Endothelial cell (in vitro differentiated cells): ENCODE measurements at places on chromosomes 3 and 15.

DNA sequence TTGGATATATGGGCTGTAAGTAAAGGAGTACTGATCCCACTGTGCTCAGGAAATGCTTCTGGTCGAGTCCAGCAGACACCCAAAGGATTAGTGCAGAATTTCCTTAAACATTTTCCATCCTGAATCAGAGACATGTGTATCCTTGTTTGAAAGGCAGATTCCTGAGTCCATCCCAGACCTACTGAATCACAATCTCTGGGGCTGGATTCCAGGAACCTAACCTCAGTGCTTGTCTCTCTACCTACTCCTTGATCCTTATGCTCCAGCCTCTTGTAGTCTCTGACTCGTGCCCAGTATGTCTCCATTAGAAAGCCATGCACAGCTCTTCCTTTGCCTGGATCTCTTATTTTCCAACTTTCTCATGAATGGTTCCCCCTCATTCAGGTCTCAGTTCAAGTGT lies 585.8 kb downstream of the NLGN1 start:
- no peaks in the 10 kb centered on the region for H3K27me3 ChIP-seq
- no peak for DNase-seq
- H3K4me1 ChIP-seq, result no peaks in the 10 kb centered on the region
- H3K27ac ChIP-seq, result no peak overlapping the region
- H3K4me3 ChIP-seq, result no peak overlapping the region
- H3K36me3 ChIP-seq, result no peaks in the 10 kb centered on the region

DNA sequence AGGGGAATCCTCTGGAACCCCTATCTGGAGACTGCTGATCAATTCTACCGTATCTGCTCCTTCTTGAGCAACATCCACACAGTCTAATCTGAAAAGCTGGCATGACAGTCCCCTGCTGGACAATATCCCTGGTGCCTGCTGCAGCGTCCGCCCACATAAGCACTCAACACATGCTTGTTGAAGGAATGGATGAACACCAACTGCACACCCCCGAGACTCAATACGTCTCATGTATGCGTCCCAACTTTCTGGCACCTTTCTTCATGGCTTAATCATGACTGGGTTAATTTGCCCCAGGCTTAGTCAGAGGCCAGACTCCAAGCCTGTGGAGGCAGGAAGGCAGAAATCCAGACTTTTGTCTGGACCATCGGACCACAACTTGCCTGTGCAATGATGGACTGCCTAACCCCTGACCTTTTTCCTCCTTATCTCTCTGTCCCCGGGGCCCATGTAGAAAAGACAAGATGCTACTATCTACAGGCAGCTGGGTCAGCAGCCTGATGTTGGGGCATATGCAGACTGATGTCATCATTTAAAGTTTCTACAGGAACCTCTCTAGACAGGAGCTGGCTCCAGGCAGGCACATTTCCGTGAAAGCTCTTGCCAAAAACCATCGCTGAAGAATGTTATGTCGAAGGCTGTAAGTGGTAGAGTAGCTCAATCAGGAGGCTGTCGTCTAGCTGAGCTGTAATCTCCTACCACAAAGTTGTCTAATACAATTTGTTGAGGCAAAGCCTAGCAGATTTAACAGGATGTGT lies 114.1 kb upstream of the TPM1 start:
- H3K36me3 ChIP-seq, result no peaks in the 10 kb centered on the region
- peaks cover 1% of the 10 kb centered on the region for H3K27me3 ChIP-seq
- H3K4me1 ChIP-seq, result peaks cover 5% of the 10 kb centered on the region
- no peak for DNase-seq
- no peak overlapping the region for H3K4me3 ChIP-seq

- DNase-seq, result no peak
- no peak overlapping the region for H3K27ac ChIP-seq
- peaks cover 21% of the 10 kb centered on the region for H3K4me1 ChIP-seq
- peaks cover 3% of the 10 kb centered on the region for H3K27me3 ChIP-seq
Observed at GRCh38 chr3:78703944-78704343, 1063.9 kb downstream of the ROBO1 start.

GRCh38 chr3:115623044-115623868 lies at the start of gene GAP43:
TSS of gene GAP43 (plus strand) at chr3:115623510. CDS start at chr3:115623690, 180 bp downstream.
- H3K4me1 ChIP-seq, result peaks cover 32% of the 10 kb centered on the region
- peak; percentile 17 for DNase-seq
- H3K27ac ChIP-seq, result no peak within 1 kb of the TSS
- peak within 1 kb of the TSS; percentile 83 for H3K4me3 ChIP-seq
- no peaks in the 10 kb centered on the region for H3K36me3 ChIP-seq
